ENCODE measurements at places on chromosomes 13 and 19.

GRCh38 chr19:39996218-39996810 lies 546 bp upstream of the ZNF546 start:
- DNase-seq: no peak

DNA sequence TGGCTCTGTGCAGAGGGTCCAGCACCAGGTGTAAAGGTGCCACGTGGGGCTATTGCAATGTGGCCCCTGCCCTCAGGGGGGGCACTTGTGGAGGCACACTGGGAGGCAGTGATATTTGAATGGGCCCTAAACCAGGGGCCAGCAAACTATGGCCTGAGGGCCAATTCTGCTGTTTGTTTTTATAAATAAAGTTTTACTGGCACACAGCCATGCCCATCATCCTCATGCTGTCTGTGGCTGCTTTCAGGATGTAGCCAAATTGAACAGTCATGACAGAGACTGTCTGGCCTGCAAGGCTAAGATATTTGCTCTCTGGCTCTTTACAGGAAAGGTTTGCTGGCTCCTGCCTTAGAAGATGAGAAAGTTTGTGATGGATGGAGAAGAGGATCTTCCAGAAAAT lies 33.9 kb upstream of the RANBP3 start:
- DNase-seq: no peak

- DNase-seq: no peak
Observed at GRCh38 chr19:47653856-47654255, 44.9 kb downstream of the BICRA start.

DNA sequence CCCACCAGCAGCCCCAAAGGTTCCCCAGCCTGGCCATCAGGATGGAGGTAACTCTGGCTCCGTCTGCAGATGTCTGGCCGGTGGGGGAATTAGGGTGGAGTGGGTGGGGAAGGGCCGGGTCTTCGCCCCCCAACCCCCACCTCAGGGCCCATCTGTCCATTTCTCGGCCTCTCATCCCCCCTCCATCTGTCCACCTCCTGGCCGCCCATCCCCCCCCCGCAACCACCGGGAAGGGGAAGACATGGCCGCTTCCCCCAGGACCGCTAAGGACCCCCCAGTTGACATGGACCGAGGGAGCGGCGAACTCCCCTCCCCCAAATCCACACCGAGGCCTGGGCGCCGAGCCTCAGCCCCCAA lies 793 bp downstream of the LRFN1 start:
- DNase-seq: no peak

- DNase-seq: no peak
Observed at GRCh38 chr19:45764945-45765701, 3.9 kb downstream of the SIX5 start.

GRCh38 chr13:77817521-77817920 lies 101.1 kb downstream of the EDNRB start:
- no peak for DNase-seq

DNA sequence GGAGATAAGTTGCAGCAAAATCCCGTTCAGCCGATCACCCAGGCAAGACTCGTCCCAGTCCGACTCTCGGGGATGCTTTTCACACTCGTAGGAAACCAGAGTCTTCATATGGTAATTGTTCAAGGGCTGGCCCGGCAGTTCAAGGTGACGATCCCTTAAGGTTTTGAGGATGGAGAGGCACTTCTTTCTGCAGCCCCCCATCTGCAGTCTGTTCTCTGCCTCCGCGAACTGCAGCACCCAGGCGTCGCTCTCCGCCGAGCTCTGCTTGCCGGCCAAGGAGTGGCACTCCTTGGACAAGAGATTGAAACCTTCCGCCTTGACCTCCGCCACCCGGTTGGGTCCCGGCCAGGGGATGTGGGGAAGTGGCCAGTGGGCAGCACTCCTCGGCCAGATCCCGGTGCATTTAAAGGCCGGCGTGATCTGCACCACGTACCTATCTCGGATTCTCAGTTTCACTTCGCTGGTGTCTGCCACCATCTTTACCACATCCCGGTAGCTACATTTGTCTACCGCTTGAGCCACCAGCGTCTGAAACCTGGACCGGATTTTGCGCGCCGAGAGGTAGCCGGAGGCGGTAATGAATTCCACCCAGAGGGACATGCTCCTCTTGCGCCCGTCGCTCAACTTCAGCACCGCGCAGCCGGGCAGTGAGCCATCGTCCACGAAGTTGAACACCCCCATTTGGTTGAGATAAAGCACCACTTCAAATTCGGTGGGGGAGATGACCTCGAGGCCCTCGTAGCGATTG lies 1.1 kb downstream of the MAB21L1 start:
- DNase-seq: no peak

DNA sequence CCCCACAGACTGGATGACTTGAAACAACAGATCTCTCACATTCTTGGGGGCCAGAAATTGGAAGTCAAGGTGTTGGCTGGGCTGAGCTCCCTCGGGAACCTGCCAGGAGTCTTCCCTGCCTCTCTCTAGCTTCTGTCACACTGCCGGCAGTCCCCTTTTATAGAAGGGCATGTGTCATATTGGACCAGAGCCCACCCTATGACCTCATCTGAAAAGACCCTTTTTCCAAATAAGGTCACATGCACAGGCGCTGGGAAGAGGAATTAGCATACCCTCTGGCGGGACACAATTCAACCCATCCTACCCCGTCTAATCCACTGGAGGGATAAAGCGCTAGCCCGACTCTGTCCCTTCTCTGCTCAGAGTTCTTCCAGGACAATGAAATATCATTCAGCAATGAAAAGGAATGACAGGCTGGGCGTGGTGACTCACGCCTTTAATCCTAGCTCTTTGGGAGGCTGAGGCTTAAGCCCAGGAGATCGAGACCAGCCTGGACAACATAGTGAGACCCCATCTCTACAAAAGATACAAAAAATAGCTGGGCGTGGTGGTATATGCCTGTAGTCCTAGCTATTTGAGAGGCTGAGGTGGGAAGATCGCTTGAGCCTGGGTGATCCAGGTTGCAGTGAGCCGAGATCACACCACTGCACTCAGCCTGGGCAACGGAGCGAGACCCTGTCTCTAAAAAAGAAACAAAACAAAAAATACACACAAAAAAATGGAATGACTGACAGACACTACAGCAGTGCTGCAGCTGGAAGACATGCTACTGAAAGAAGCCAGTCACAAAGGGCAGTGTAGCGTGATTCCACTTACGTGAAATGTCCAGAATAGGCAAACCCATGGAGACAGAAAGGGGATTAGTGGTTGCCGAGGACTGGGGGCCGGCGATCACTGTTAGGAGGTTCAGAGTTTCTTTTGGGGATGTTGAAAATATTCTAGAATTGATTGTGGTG lies 28.5 kb downstream of the MEIS3 start:
- DNase-seq: no peak

DNA sequence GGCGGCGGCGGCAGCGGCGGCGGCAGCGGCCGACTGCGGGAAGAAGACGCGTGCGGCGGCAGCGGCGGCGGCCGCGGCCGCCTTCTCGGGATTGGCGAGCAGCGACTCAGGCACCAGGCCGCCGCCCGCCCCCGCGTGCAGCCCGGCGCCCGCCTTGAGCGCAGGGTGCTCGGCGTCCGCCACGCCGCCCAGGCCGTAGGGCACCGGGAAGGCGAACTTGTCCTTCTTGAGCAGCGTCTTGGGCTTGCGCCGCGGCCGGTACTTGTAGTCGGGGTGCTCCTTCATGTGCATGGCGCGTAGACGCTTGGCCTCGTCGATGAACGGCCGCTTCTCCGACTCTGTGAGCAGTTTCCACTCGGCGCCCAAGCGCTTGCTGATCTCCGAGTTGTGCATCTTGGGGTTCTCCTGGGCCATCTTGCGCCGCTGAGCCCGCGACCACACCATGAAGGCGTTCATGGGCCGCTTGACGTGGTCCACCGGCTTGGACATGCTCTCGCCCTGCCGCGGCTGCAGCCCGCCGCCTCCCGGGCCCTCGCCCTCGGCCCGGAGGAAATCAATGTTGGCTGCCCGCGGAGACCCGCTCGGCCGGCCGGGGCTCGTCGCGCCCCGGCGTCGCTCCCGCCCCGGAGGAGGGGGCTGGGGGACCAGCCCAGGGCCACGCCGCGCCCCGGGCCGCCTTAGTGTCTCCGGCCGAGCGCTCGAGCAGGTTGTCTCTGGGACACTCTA lies 621 bp downstream of the SOX21 start:
- no peak for DNase-seq

DNA sequence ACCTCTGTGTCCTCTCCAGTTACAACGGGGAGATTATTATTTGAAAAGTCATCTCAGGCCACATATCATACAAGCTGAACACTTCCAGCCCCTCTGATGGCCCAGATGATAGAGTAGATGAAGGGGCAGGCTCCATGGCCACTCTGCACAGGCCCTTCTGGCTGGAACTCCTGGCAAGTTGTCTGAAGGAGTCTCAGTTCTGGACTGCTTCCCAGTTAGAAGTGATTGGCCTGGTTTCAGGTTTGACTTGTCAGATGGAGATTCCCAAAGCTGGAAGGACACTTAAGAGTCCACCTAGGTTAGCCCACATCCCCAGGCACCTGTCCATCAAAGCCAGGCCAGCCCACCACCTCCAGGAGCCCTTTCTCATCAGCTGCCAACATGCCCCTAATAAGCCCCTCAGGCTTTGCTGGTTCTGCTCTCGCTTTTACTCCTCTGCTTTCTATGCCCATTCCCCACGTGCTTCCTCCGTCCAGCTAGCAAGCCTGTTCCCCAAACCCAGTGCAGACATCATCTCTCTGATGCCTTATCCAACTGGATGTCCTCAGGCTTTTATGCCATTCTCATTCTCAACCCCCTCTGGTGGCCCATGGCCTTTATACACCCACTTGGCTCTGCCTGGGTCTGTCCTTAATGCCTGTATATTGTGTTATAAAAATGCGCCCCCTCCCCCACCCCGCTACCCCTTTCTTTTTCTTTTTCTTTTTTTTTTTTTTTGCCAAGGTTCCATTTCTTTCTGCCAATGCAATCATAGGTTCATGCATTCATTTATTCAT lies 56.5 kb downstream of the HSPH1 start:
- DNase-seq: no peak

- no peak for DNase-seq
Observed at GRCh38 chr19:34171539-34171876, 796 bp upstream of the LSM14A start.

- DNase-seq: no peak
Observed at GRCh38 chr19:29510701-29511265, 15.0 kb upstream of the VSTM2B start.

GRCh38 chr13:43328907-43329306 lies 305.5 kb downstream of the DNAJC15 start:
- DNase-seq: no peak

DNA sequence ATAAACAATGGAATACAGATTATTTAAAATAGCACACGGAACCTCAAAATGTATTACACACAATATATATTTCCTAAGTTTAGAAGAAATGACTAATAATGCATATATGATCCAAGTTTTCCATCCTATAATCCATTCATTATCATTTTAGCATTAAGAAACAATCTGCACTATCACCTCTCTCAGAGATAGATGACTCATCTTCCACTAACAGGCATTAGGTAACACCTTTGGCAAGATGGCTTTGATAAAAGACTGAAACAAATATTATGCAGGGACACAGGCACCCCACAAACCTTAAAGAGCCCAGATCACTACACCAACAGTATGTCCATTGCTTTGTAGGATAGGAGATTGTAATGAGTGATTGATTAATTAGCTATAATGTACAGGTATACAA lies 4.1 kb downstream of the ENOX1 start:
- no peak for DNase-seq

GRCh38 chr13:100019780-100020356 lies 38.3 kb downstream of the ZIC2 start:
- no peak for DNase-seq

DNA sequence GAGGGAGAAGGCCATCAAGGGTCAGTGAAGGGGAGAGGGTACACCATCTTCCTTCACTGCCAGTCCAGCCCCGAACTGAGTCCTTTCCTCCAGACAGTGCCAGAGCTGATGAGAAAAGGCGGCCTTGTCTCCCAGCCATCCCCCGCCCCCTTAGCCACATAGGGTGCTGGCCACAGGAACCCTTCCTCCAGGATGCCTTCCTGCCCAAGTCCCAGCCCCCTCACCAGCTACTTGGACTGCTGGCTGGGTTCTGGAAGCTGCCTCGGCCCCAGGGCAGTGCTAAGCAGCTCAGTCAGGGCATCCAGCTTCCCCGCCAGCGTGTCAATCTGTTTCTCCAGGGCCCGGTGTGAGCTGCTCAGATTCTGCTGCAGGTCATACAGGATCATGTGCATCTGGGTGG lies 12.6 kb upstream of the SMG9 start:
- no peak for DNase-seq

DNA sequence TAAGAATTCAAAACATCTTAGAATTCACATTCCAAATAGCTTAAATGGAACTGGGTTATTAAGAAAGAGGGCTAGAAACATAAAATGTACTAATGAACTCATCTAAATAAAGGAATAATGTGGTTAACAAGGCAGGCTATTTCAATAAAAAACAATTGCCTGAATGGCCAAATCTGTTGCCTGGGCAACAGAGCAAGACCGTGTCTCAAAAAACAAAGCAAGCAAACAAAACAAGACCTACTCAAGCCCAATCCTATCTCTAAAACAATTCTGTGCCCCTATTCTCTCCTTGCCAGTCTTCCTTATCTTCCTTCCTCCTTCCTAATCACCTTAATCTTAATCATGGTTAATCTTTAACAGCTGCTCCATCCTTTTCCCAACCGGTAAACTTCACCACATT lies 12.1 kb downstream of the IGFL1 start:
- DNase-seq: no peak

GRCh38 chr19:9178901-9179300 lies at the start of gene OR7D2:
OR7D2 (plus strand) TSS chr19:9178979; CDS start chr19:9185782, 6,803 bp downstream.
- DNase-seq: no peak

GRCh38 chr19:35009424-35010415 lies 9.6 kb downstream of the GRAMD1A start:
- DNase-seq: no peak

- DNase-seq: no peak
Observed at GRCh38 chr13:75798353-75799255, 162.5 kb downstream of the LMO7 start.

DNA sequence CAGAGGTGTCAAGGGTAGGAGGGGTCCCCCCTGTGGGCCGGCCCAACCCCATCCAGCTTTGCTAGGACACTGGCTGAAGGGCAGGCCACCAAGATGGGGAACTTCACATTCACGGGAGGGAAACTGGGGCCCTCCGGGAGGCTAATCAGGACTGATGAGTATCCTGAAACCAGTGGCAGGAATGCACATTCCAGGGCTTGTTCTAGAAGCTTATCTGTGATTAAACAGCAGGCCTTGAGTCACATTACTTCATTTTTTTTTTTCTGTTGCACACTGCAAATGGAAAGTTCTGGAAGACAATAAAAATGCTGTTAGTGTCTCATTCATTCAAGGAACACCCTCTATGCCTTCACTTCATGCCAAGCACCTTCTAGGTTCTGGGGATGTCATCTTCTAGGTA lies 15.5 kb upstream of the SIGLEC11 start:
- DNase-seq: no peak
